ENCODE measurements at places on chromosomes 3 and 15.

DNA sequence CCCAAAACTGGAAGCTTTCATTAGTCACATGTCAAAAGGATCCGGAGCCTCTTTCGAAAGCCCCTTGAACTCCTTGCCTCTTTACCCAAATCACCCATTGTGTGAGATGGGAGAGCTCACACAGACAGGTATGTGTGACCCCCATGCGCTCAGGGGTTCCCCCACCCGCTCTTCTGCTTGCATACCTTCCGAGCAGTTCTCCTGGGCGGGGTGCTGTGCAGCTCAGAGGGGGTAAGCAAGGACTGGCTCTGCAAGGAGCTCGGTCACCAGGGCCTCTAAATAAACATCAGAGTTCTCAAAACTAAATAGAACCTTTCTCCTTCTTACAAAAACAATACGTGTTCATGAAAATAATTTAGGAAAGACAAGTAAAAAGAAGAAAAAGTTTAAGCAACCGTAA is 55.7 kb downstream of the PXYLP1 start:
- DNase-seq = no peak

DNA sequence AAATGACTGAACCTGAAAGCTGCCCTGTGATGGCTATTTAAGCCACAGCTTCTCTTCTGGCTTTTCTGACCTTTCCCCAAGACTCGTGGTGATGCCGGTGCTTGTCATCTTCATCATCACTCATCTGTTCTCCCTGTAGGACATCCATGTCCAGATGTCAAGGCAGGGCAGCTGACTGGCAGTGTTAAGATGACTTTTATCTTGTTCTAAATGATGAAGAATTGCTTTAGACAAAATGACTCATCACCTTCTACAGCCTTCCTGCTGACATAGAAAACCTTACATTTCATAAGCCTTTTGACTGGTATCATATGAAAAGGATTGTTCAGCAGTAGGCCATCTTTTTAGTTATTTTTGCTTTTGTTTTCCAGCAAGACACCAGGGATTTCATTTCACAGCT is 67.0 kb upstream of the GPR149 start:
- DNase-seq = no peak

DNA sequence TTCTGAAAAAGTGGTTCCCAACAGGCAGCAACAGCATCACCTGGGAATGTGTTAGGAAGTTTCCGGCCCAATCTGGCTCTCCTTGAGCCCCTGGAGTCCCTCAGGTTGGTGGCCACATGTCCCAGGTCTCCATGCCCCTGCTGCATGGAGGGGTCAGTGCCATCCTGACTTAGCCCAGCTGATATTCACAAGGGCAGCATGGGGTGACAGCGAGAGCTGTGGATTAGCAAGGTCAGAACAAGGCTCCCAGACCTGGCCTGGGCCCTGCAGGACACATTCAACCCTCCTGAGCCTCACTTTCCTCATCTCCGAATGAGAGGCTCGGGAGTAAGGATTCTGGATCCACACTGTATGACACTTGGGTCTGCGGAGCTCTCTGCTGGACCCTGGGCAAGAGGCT is 243.8 kb upstream of the TLE3 start:
- DNase-seq = no peak

DNA sequence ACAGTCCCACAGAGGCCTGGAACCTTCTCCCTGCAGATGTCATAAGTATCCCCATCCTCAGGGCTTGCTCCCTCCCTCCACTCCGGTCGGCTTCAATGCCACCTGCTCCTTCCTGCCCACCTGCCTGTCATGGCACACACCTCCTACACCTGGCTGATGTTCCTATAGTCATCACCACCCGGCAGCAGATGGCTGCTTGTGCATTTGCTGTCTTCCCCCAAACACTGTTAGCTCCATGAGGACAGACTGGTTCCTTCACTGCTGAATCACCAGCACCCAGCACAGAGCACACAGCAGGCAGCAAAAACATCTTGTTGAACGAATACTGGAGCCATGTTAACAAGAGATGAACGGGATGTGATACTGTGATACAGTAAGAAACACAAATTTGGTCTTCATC is 14.8 kb downstream of the TARS3 start:
- DNase-seq = no peak

- DNase-seq = no peak
Measured at GRCh38 chr15:70172566-70173225, 75.0 kb upstream of the TLE3 start.

GRCh38 chr3:152192050-152192449 is 76.7 kb upstream of the MBNL1 start:
- no peak for DNase-seq

GRCh38 chr3:146159616-146160320 is 1.2 kb downstream of the PLOD2 start:
- DNase-seq = no peak

- DNase-seq = no peak
Measured at GRCh38 chr15:63601704-63602185, 4.6 kb downstream of the FBXL22 start.

- no peak for DNase-seq
Measured at GRCh38 chr3:127726894-127727293, 54.1 kb downstream of the ABTB1 start.

- DNase-seq = no peak
Measured at GRCh38 chr3:80014576-80014975, 246.8 kb upstream of the ROBO1 start.

- peak; percentile 70 for DNase-seq
Measured at GRCh38 chr15:71800835-71801745, 9.3 kb upstream of the NR2E3 start.

DNA sequence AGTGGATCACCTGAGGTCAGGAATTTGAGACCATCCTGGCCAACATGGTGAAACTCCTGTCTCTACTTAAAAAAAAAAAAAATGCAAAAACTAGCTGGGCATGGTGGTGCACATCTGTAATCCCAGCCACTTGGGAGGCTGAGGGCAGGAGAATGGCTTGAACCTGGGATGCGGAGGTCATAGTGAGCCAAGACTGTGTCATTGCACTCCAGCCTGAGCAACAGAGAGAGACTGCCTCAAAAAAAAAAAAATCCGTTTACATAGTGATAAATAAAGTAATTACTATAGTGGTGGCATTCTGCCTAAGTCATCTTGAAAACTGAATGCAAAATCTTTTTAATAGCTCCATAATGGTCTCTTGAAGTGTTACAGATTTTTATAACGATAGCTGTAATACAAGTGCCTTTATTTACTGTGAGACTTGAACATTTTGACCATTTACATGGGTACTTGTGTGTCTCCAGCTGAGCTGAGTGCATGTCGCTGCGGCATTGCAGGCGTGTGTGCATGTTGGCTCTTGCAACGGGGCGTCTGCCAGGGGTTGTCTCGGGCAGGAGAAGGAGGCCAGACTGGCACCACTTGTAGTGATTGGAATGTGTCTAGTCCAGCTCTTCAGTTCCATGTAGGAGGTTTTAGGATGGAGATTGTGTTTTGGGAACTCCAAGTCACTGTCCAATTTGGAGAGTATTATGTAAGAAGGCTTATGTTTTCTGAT is 111.9 kb downstream of the IGF1R start:
- no peak for DNase-seq

GRCh38 chr3:167750272-167750971 is 14.9 kb downstream of the SERPINI1 start:
- no peak for DNase-seq

DNA sequence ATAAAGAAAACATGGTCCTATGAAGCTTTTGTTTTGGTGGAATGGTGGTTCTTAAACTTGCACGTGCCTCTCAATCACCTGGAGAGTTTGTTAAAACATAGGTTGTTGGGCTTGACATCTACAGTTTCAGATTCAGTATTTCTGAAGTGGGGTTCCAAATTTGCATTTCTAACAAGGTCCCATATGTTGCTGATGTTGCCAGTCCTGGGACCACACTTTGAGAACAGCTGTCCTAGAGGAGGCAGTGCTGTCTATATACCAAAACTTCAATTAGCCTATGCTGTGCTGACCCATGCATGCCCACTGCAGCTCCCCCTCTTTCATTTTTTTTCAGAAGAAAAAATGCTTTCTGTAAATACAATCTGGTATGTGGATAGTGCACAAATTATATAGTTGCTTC is 31.3 kb downstream of the ALCAM start:
- no peak for DNase-seq

DNA sequence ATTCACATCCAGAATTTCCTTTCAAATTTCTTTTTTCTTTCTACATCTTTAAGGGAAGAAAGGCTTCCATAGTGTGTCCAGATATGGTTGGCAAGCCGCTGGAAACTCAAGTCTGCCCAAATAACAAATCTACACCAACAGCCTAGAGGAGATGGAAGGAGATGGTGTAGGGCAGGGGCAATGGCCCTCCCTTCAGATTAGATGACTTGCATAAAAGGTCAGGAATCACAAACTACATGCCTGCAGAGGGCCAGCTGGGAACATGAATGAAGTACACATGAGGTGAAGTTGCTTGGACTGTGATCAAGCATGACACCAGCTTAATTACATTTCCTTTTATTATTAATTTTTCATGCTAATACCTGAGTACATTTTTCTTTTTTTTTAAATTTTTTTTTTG is 10.2 kb downstream of the SLC27A2 start:
- DNase-seq = no peak

GRCh38 chr15:43125100-43125661 is 8.2 kb upstream of the TMEM62 start:
- DNase-seq = no peak

DNA sequence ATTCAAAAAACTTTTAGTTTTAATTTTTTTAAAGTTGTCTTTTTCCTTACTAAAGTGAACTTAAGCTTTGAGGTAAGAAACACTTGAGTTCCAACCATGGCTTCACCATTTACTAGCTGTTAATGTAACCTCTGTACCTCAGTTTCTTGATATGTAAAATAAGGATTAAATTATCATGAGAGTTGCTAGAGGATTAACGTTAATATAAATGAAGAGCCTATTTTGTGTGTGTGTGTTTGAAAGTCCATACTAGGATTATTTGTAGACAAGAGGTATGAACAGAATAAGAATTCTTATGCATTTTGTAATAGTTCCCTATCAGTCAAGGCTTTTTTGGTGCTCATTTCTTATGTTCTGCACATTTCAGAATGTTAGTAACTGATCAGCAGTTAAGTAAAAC is 93.7 kb downstream of the MME start:
- no peak for DNase-seq

GRCh38 chr3:18099611-18100010 is 325.5 kb downstream of the SATB1 start:
- no peak for DNase-seq

- DNase-seq = no peak
Measured at GRCh38 chr15:57017024-57017423, 98.6 kb downstream of the TCF12 start.

DNA sequence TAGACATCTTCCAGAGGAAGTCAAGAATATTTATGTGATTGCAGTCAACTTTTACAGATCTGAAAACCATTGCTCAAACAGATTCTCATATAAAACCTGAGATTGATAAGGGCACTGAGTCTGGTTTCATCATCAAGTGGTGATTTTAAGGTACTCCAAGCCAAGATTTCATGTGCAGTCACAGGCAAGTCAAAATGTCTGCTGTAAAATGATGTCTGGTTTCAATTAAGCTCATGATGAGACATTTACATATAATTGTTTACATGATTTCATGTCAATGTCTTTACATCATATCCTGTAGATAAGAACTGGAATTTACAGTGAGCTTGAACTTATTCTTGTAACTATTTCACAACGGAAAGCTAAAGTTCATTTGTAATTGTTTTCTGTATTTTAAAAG is 1215.5 kb downstream of the ROBO2 start:
- no peak for DNase-seq

GRCh38 chr3:39088456-39088855 is 19.0 kb downstream of the GORASP1 start:
- no peak for DNase-seq

- DNase-seq = no peak
Measured at GRCh38 chr3:38028621-38029361, 651 bp downstream of the PLCD1 start.

DNA sequence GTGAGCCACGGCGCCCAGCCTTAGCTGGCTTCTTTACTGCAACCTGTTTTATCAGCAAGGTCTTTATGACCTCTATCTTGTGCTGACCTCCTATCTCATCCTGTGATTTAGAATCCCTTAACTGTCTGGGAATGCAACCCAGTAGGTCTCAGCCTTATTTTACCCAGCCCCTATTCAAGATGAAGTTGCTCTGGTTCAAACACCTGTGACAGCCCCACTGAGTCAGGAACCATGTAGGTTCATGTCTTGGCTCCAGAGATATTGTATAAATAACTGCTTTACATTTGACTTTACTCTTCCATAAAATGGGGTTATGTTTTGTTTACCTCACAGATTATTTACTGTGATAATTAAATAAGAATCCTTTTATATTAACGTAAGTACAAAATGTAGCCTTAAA is 27.1 kb upstream of the ANO10 start:
- no peak for DNase-seq

GRCh38 chr15:88828791-88829190 is 25.6 kb downstream of the ACAN start:
- DNase-seq = no peak

GRCh38 chr3:180678231-180678630 is 1.1 kb downstream of the CCDC39 start:
- DNase-seq = no peak

- no peak for DNase-seq
Measured at GRCh38 chr15:88232771-88233201, 23.8 kb downstream of the NTRK3 start.

DNA sequence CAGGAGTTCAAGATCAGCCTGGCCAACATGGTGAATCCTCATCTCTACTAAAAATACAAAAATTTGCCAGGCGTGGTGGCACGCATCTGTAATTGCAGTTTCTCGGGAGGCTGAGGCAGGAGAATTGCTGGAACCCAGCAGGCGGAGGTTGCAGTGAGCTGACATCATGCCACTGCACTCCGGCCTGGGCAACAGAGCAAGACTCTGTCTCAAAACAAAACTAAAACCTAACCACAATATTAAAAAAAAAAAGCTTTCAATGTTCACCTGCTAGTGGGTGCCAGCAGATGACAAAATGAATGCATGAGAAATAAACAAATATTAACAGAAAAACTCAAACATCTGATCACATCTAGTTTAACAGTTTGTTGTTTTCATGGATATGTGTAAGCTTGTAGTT is 9.0 kb downstream of the SLC24A1 start:
- DNase-seq = no peak

DNA sequence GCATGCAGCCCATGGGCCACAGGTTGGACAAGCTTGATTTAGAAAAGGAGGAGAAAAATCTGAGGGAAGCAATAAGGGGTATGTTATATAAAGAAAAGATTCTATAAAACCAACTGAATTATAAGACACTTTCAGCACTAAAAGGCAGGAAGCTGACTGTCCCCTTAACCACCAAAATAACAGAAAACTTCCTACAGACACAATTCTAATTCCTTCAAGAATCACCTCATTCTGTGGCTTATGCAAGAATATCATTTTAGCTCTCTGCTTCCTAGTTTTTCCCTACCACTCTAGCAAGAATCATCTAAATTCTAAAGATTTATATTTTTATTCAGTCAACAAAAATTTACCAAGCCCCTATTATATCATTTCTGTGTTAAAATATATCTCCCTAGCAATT is 6.3 kb downstream of the STAG1 start:
- no peak for DNase-seq
